ENCODE measurements at places on chromosomes 2 and 18. TPM values are rescaled to one million over a fixed set of nuclear protein-coding genes. Genes with fewer than 3 reads are reported as not detected.

DNA sequence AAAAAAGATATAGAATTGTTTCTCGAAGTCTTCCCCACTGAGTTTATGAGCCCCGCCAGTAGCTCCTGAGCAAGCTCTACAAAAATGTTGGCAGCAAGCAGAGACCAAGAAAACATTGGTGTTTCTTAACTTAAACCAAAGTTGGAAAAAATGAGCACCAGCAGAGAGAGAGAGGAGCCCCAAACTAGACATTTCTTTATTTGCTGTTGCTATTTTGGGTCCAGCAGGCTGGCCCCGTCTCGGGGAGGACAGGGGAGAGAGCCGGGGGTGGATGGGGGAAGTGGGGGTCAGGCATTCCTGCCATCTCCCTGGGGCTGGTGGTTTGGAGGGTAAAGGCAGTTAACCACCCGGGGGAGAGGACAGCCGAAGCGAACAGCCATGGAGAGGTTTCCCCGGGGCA, 113.0 kb downstream of the DYSF start:
- peak; percentile 28 for DNase-seq

GRCh38 chr18:830315-830901, 18.4 kb upstream of the YES1 start:
- DNase-seq: no peak

- no peak for DNase-seq
Observed at GRCh38 chr2:183606718-183607085, 482.5 kb downstream of the NUP35 start.

DNA sequence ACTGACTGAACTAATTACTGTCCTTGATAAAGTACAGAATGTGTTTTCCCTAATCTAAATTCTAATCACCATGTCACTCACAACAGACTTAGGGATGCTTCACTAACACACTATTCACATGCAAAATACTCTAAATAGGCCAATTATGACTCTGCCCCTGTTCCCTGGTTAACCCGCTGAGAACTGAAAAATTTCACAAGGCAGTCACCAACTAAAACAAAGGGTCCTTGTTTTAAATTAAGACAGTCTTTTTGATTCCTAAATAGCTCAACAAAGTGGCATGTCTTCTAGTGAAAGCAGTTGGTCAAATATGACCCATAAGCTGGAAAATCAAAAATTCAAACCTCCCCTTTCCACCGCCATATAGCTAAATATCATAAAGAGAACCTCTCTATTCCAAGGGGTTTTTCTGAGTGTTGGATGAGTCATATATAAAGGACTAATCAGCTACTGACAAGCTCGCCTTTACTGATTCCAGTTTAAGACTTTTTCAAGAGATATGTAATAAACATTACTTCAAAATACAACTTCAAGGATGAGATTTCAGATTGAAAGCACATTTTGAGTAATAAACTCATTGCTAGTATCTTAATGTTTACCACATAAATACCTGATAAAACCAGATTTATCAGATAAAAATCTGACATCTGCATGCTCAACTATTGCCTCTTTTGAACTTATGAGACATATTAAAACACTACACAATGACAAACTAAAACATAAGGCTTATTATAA, 235.8 kb downstream of the TCF4 start:
- DNase-seq: no peak

Gene RAD51AP2
- not detected for polyA plus RNA-seq

Gene ECEL1
- not detected for polyA plus RNA-seq

Gene CHRND
- polyA plus RNA-seq: not detected

Gene DNAJC5G
- polyA plus RNA-seq: not detected

Gene ZNF396
- polyA plus RNA-seq: 0.86 TPM

All from BJ (cell line).